ENCODE measurements at places on chromosomes 4 and X.

DNA sequence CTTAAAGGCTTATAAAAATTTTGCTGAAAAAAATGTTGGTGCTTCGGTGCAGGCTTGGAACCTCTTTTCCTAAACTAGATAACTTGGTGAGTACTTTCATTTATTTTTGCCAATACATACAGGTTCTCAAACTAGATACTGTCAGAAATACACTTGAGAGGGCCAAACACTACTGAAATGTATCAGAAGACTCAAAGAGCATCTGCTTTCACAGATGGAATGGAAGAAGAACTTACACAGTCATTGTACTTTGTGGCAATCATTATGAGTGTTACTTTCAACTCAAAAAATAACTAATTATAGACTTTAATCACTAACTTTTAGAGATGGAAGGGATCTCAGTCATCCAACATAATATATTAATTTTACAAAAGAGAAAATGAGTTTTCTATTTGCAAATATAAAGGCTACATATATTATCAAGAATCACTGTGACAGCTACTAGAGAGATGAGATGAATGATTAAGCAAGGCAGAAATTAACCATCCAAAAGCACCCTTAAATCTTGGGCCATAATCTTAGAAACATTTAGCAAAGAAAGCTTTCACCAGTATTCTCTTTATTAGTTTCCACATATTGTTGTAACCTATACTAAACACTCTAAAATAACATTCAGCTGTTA lies 1.0 kb downstream of the ENAM start:
- DNase-seq: no peak

GRCh38 chrX:138938003-138938402 lies 226.5 kb upstream of the FGF13 start:
- no peak for DNase-seq

DNA sequence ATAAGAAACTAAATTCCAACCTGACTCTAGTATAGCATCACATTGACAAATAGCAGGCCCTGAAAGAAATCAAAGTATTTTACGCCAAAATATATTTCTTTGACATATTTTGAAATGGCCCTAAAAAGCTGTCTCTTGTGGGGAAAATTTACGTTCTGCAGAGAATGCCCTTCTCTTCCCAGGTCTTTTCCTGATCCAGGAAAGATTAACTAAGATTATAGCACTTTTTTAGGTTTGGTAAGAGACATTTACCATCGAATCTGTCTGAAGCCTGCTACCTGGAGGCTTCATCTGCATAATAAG lies 121.1 kb downstream of the ATXN3L start:
- DNase-seq: no peak

GRCh38 chr4:75135068-75135825 lies 202.3 kb downstream of the PARM1 start:
- no peak for DNase-seq

- DNase-seq: peak; percentile 72
Measured at GRCh38 chr4:37803348-37803973, 23.0 kb upstream of the PGM2 start.

DNA sequence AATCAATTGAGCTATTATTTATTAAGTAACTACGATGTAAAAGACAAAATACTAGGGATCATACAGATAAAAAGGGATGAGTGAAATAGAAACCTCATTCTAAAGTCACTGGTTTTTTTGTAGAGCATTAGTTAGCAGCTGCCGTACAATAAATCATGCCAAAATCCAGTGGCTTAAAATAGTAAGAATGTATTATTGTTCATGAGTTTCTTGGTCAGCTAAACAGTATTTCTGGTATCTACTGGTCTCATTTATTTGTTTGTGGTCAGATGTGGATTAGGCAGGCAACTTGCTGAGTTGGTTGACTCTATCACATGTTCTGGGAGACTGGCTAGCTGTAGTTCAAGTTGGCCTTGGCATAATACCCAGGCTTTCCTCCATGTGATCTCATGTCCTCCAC lies 667.3 kb downstream of the GALNTL6 start:
- DNase-seq: no peak

- no peak for DNase-seq
Measured at GRCh38 chr4:17284323-17285175, 227.3 kb downstream of the QDPR start.

- peak; percentile 82 for DNase-seq
Measured at GRCh38 chr4:25813448-25814106, 49.2 kb downstream of the SEL1L3 start.

DNA sequence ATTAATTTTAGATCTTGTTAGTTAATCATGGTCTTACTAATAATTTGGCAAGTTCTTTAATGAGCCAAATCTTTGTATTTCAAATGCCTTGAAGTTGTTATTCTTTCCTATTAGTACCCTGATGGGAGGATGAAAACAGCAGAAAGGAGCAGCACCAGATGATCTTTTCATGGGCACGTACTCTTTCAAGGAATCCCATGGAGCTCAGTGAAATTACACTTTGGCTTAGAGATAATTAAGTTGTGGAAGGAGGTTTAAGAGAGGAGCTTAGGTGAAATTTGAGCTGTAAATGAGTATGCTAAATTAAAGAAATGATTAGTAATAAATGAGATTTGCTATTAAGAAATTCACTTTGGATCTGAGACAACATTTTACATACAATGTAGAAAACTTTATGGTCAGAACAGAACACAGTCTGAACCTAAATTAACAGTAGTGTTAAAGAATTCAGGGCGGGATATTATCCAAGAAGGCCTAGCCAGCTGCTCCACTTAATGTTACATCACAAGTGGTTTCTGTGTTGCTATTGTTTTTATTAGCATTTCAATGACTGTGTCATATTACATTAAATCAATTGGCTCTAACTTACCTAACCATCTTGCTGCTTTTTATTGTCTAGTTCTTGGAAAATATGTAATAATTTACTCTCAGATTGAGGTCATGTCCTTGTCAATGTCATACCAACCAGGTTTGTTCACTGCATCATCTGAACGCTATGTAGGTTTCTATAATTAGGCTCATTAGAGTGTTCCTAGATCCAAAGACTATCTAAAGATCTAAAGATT lies 3.9 kb downstream of the MTHFD2L start:
- DNase-seq: peak; percentile 26

GRCh38 chrX:134171661-134172587 lies 65.1 kb upstream of the CCDC160 start:
- no peak for DNase-seq

DNA sequence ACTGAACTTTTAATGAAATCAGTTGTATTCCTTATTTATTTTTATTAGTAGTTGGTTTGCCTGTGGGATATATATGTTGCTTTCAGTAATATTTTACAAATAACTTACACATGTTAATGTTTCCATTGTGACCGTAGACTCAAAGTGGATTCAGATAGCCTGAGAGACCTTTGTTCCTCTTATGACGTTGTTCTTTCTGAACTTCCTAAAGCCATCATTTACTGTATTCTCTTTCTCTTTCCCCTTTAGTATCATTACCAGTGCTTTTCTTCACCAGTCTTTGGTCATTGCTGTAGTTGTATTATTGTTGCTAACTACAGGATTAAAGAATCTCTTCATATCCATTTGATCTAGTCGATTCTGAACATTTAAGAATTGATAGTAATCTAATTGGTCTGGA lies 4.3 kb downstream of the STIM2 start:
- DNase-seq: no peak

GRCh38 chr4:168881781-168882420 lies 128.2 kb downstream of the CBR4 start:
- DNase-seq: no peak

- no peak for DNase-seq
Measured at GRCh38 chr4:156217236-156217635, 263.6 kb upstream of the CTSO start.

DNA sequence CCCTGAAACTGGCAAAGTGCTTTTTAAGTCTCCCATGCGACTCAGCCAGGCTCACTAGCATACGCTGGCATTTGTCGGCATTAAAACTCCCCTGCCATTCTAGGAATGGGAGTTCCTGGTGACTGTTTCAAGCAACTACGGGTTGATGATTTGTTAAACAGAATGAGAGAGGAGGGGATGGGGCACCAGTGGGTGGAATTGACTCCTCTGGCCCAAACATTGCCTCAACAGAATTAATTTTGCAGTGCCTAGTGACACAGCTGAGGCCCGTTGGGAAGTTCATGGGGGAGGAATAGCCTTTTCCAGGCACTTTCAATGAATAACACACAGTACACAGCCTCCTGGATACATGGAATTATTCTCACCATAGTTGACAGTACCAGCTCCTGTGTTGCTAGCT lies 30.1 kb downstream of the NEUROG2 start:
- no peak for DNase-seq

GRCh38 chr4:108709722-108710121 lies 53.1 kb downstream of the ETNPPL start:
- DNase-seq: no peak

DNA sequence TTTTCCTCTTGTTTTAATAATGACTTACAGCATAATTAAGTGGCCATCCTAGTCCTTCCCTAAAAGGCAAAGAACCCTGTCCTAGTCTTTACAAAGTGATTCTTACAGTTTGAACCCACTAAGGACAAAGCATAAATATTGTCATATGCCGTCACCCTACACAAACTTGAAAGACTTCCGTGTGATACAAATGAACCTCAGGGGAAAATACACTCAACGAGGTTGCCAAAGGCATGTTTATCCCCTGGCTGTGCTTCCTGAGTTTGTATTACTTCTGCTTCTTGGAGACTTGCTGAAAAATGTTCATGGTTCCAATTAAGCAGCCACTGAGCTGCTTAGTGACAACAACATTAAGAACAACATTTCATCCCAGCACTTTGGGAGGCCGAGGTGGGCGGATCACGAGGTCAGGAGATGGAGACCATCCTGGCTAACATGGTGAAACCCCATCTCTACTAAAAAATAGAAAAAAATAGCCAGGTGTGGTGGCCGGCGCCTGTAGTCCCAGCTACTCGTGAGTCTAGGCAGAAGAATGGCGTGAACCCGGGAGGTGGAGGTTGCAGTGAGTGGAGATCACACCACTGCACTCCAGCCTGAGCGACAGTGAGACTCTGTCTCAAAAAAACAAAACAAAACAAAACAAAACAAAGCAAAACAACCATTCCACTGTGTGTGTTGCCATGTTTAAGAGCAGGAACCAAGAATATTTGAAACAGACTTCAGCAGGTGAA lies 16.2 kb downstream of the RASSF6 start:
- peak; percentile 76 for DNase-seq

GRCh38 chr4:24729119-24729730 lies 66.1 kb upstream of the SOD3 start:
- DNase-seq: peak; percentile 6

DNA sequence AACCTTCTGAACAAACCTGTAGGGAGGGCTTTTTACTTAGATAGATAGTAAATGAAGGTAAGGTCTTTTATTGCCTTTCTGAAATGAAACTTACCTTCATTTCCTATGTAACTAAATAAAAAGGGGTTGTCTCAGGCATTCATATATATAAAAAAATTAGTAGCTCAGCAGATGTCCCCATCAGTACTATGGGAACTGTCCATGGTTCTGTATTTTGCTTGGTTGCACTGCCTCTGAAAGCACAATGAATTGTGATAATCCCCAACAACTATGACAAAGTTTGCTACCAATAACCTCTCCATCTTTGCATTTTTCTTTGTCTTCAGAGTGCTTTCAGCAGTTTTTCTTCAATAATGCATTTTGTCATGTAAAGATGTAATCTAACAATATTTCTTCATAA lies 222.4 kb downstream of the SLIT2 start:
- peak; percentile 35 for DNase-seq

DNA sequence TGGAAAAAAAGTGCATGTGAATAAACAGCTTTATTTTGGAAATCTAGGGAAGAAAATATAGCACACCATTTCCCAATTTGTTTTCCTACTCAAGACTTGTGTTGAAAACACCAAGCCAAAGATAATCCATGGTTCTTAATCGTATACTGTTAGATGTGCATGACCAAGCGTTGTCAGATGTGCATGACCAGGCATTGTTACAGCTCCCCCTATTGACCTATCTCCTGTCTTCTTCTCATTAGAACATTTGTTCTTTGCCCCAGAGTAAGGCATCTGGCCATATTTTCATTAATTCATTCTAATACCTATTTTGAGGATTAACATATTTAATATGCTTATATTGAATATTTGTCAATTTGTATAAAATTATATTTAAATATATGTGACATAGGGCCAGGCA lies 14.4 kb upstream of the VCX start:
- DNase-seq: peak; percentile 27

DNA sequence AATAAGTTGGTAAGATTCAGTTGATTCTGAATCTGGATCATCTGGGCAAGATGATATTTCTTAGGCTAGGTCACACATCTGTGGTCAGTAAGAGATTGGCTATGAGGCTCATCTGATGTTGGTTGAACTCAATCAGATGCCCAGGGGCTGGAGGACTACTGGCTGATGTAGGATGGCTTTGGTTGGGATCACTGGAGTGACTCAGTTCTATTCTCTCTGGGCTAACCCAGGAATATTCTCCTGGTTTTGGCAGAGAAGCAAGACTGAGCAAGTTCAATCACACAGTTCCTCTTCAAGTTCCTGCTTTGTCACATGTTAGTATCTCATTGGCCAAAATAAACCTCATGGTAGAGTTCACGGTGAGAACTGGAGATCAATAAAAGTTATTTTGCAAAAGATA lies 902.3 kb upstream of the SLIT2 start:
- DNase-seq: peak; percentile 35

DNA sequence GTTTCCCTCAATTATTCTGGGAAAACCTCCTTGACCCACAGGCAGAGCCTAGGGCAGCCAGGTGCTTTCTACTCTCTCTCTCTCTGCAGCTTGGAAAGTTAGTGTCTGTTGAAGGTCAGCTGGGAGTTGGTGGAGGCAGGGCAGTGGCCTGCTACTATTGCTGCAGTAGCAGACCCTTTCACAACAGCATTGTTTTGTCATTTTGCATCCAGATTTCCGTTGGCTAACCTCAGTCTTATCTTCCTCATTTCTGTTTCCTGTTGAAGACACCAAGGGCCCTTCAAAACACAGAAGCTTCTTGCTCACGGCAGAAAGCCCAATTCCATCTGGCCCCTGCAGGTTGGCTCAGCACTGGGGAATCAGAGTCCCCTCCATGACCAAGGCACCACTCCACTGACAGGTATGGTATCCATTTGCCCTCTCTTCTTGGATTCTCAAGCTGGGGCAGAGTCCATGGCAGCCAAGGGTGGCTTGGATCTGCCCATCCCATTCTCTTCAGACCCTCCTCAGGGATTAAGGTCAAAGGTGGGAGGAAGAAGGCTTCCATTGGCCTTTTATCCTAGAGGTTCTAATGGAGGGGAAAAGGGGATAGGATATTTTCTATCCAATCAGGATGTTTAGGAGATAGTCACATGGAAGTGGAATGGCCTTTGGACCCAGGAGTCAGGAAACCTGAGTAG lies 24.6 kb downstream of the VSIG4 start:
- no peak for DNase-seq

DNA sequence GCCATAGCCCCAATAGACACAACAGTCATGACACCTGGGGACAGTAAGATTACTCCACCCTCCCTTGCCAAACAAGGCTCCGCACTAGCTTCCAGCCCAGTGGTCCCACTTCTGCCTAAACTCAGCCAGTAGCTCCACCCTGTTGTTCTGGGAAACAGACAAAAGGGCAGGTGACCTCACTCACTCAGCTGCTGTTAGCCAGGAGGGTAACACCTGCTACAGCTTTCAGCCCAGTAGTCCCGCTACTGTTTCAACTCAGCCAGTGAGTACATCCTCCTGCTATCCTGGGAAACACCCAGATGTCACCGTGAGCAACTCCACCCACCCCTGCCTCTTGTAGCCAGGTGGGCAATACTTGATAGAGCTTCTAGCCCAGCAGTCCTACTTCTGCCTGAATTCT lies 162.7 kb upstream of the CPXCR1 start:
- no peak for DNase-seq

- no peak for DNase-seq
Measured at GRCh38 chr4:37991623-37992410, 31.6 kb downstream of the PTTG2 start.

- DNase-seq: peak; percentile 8
Measured at GRCh38 chrX:124257924-124258702, 74.3 kb upstream of the TEX13D start.
